ENCODE measurements at places on chromosomes 1 and 21.

GRCh38 chr21:33078907-33079582 lies 9.1 kb downstream of the OLIG1 start:
- peak; percentile 14 for DNase-seq

- DNase-seq: no peak
Measured at GRCh38 chr1:232690285-232690935, 60.5 kb upstream of the SIPA1L2 start.

GRCh38 chr1:212677573-212677972 lies 22.1 kb downstream of the BATF3 start:
- no peak for DNase-seq

- peak; percentile 58 for DNase-seq
Measured at GRCh38 chr1:40818264-40818961, 34.8 kb downstream of the KCNQ4 start.

GRCh38 chr21:33924766-33925100 lies 9.1 kb upstream of the ATP5PO start:
- DNase-seq: no peak

- no peak for DNase-seq
Measured at GRCh38 chr1:17768651-17769241, 13.6 kb downstream of the ACTL8 start.

- no peak for DNase-seq
Measured at GRCh38 chr1:188769936-188770335, 1707.7 kb downstream of the BRINP3 start.

- DNase-seq: no peak
Measured at GRCh38 chr1:54310439-54311328, 95.5 kb downstream of the SSBP3 start.

DNA sequence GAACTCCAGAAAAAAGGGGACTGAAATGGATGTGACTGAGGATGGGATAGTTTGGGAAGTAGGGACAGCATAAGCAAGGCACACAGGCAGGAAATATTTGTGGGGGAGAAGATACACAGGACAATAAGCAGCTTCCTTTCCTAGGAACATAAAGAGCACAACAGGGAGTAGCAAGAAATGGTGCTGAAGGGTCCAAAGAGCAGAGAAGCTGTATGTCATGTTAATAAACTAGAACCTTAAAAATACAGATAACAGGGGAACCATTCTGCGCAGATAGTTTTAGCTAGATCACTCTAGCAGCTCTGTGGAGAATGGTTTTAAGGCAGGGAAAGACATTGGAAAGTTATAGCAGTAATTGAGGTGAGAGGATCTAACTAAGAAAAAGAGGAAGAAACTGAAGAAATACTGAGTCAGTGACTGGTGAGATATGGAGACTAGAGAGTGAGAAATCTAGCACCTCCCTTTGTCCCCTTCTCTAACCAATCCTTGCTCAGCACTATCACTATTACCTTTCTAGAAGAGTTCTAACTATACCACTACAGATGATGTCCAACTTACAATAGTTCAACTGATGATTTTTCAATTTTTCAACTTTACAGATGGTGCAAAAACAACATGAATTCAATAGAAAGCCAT lies 95.0 kb downstream of the CDC42BPA start:
- no peak for DNase-seq

DNA sequence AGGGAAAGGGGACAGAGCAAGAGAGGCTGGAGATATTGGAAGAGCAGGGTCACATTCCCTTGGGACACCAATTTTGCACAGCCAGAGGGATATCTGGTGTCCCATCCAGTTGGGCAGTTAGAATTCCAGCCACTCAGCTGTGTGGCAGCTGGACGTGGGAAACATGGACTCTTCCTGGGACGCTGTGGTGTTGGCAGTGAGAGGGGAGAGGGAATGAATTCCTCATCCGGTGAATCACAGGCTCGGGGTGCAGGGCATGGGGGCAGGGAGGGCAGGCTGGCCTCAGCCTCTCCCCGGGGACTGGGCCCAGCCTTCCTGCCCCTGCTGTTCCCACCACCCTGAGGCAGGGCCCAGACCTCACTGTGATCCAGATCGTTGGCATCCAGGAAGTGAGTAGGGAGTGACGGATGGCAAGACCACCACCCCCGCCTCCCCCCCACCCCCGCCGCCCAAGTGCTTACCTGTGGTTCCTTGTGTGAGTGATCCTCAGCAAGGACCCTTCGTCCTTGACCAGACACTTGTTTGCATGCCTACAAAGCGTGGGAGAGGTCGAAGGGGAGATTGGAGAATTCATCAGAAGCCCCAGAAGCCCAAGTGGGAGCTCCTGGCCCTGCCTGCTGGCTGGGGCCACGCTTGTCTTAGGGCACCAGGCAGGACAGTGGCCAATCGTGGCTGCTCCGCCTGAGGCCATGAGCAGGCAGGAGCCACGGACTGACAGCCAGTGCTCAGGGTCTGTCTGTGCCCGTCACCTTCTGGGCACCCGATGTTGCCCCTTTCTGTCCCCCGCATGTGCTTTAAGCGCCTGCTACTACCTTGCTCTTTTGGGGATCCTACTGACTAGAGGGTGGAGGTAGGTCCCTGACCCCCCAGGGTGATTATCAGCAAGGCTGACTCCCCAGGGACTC lies 8.7 kb downstream of the WNT3A start:
- no peak for DNase-seq

DNA sequence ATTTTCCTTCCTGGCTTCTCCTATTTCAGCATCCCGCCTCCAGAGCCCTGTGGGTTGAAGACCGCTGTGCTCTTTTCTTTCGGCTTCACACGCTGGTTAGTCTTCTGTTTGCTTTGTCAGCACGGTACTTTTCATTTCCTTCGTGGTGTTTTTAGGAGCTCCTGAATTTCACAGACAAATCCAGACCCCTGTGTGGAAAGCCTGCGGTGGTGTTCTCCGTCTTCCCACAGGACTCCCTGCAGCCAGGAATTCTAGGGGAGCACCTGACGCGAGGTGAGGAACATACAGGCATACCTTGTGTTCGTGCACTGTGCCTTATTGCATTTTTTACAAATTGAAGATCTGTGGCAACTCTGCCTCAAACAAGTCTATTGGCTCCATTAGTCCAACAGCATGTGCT lies 210.2 kb upstream of the MAP1LC3C start:
- DNase-seq: no peak

DNA sequence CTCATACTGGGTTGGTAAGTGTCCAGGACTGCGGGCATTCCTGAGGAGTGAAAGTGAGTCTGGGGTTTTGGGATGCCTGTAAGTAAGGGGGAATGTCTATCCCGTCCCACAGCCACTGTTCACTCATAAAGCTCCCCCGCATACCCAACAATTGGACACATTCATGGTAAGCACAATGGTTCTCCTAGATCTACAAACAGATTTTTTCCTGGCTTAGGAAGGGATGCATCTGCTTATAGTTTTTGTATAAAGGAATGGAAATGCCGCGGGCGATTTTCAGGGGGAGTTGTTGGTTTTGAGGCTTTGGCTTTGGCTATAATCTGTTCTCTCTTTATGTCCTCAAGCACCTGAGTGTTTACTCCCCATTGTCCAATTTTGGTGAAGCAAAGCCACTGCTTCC lies 7.1 kb downstream of the ERVH48-1 start:
- DNase-seq: no peak

- no peak for DNase-seq
Measured at GRCh38 chr1:219374636-219375035, 201.0 kb downstream of the LYPLAL1 start.

GRCh38 chr1:8348777-8349472 lies 31.0 kb downstream of the SLC45A1 start:
- peak; percentile 32 for DNase-seq

DNA sequence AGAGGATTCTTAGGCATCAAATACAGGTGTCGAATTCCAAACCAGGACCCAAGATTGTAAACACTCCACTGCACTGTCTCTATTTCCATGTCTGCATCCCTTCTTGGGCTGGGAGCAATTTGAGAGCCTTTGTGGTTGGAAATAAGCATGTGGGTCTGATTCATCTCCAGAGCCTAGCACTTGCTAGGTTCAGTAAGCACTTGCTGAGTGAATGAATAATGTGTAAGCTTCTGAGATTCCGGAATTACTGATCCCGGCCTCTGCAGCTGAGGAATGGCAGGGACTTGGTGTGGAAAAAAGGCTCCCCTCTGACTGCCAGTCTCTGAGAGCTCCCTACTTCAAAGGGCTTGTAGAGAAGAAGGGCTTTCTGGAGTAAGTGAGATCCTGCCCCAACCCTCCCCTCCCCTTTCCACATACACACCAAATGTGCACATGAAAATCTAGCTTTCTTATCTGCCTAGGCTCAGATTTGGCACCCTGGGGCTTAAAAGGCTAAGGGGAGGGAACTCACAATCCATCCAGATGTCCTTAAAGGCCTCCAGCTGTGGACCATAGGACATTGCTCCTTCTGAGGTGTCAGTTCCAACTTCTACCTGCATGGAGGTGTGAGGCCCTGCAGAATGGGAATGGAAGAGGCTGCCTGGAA lies 39.6 kb upstream of the TRABD2B start:
- no peak for DNase-seq

DNA sequence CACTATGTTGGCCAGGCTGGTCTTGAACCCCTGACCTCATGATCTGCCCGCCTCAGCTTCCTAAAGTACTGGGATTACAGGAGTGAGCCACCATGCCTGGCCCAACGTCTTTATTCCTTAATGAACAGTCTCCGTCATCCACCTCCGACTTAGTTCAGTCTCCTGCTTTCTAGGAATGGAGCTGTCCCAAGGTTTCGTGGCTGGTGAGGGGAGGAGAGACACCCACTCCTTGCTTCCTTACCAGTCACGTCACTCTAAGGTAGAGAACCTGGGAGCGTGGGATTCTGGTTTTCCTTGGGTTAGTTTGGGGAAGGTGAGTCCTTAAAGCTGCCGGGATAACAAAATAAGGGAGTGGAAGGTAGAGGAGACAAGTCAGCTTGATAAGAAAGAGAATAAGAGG lies 55.0 kb upstream of the ATP2B4 start:
- DNase-seq: no peak

GRCh38 chr1:206737729-206738201 lies 32.8 kb upstream of the IL19 start:
- no peak for DNase-seq

DNA sequence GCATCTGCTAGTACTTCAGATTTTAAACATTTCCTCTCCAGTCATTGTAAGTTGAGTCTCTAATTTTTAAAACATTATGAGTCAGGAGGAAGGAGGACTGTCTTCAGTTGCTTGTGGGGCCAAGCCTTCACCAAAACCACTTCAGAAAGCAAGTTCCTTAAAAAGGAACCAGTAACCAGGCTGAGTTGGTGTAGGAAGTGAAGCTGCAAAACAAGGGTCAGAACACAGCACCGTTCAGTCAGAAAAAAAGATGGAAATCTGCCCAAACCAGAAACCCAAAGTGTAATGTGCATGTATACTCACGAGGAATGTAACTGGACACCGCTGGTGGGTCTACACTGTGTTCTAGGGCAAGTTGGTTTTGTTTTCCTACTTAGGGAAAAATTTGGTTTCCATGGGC lies 402.1 kb downstream of the SETD4 start:
- DNase-seq: no peak

- DNase-seq: no peak
Measured at GRCh38 chr1:41410462-41410861, 49.2 kb downstream of the FOXO6 start.

GRCh38 chr1:77040826-77041225 lies 173.5 kb downstream of the ST6GALNAC5 start:
- no peak for DNase-seq

DNA sequence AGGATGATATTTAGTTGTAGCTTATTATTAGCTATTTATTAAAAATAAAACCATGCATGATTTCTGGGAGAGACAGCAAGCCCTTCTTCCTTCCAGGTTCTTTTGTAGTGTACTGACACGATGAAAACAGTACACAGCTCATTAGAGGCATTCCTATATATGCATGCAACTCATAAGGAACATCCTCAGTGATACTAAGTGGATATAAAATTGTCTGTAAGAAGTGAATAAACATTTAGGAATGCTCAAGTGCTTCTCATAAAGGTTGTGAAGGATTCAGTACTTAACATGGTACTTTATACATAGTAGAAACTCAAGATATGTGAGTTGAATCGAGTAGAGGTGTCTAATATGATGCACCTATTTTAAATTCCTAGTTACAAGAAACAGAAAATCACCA lies 287.7 kb downstream of the SDCCAG8 start:
- DNase-seq: no peak

GRCh38 chr1:187034501-187034900 lies 205.8 kb downstream of the PLA2G4A start:
- DNase-seq: no peak

- no peak for DNase-seq
Measured at GRCh38 chr1:22689505-22689904, 21.1 kb upstream of the EPHB2 start.

GRCh38 chr1:109543988-109544735 lies 4.3 kb upstream of the GNAI3 start:
- DNase-seq: no peak

GRCh38 chr1:1889847-1890505 lies 911 bp downstream of the GNB1 start:
- no peak for DNase-seq

GRCh38 chr1:202291961-202292712 lies 49.6 kb downstream of the UBE2T start:
- no peak for DNase-seq

- no peak for DNase-seq
Measured at GRCh38 chr1:242787968-242788367, 263.5 kb upstream of the PLD5 start.

DNA sequence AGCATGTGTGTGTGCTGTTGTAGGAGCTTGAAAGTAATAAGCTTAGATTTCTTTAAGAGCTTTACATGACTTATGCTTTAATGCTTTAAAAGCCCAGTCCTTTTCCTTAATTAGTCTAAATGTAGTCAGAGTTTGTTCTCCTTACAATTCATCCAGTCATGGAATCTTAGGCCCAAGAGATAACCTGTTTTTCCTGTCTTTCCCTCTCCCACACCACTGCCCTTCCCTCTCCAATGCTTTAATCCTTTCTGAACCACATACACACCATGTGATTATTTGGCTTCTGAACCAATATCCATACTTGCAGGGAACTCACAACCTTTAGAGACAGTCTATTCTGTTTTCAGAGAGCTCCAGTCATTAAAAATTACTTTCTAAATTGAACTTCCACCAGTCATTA lies 37.6 kb downstream of the ALG6 start:
- no peak for DNase-seq

- no peak for DNase-seq
Measured at GRCh38 chr1:232084584-232085223, 458.1 kb downstream of the DISC1 start.

DNA sequence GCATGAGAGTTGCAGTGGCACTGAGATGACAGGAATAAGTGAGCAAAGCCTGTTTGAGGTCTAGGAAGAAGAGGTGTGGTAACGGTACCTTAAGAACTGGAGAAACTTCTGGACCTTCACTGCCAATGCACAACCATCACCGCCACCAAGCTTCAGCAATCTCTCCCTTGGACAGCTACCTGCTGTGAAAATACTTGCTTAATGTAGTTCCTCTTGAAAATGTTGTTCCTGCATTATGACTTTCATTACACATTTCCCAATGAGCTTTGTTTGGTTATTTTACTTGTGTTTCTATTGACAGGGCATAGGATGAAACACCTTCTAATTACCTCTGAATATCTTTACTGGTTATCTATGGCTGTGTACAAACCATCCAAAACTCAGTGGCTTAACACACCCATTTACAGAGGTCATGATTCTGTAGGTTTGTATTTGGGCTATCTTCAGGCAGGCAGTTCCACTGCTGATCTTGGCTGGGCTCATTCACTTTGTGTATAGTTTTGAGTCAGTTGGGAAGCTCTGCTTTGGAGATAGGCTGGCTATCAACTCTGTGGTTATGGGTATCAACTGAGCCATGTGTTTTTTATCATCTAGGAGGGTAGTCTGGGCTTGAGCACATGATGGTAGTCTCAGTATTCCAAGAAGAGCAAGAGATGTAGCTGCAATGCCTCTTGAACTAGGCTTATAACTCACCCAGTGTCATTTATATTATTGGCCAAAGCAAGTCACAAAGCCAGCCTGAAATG lies 149.4 kb downstream of the ELAVL4 start:
- DNase-seq: no peak

GRCh38 chr1:153899509-153899908 lies 23.3 kb downstream of the GATAD2B start:
- DNase-seq: no peak

Data from stimulated activated CD8-positive, alpha-beta memory T cell treated with anti-CD3 and anti-CD28 coated beads, Interleukin-7, amount 100 ng/mL, for 1 hour (primary cell).